GM23248 (cell line): ENCODE measurements at places on chromosomes 11 and 22. TPM values are rescaled to one million over a fixed set of nuclear protein-coding genes. Genes with fewer than 3 reads are reported as not detected.

Gene NRIP3
- 10.8 and 12.0 TPM in 2 replicates for total RNA-seq

Gene GAL3ST3
- not detected in 2 replicates for total RNA-seq

Gene PIK3IP1
- 8.3 and 16.1 TPM in 2 replicates for total RNA-seq

GRCh38 chr11:11467312-11467711 lies 114.3 kb upstream of the CSNK2A3 start:
- no peak for DNase-seq
- H3K4me1 ChIP-seq: no peaks in the 10 kb centered on the region
- no peak overlapping the region for H3K27ac ChIP-seq
- no peaks in the 10 kb centered on the region for H3K27me3 ChIP-seq

DNA sequence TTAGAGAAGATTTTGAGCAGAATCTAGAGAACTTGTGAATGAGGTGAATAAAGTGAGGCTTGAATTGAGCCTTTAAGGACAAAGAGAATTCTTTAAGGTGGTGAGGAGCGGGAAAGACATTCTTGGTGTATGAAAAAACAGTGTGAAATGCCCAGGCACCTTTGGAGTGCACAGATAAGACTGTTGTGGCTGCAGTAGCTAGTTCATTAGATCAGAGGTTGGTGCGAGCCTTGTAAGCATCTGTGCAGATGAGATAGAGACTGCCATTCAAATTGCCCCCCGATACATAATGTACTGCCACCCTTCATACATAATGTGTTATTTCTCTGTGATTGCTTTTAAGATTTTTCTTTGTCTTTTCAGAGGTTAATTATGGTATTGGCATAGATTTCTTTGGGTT lies 31.3 kb downstream of the ATXN10 start:
- no peak overlapping the region for H3K27ac ChIP-seq
- no peak overlapping the region for H3K4me3 ChIP-seq
- H3K4me1 ChIP-seq: peaks cover 1% of the 10 kb centered on the region; the same call in 1 of the 2 replicates
- H3K27me3 ChIP-seq: no peaks in the 10 kb centered on the region
- H3K36me3 ChIP-seq: peaks cover 63% of the 10 kb centered on the region

- H3K27me3 ChIP-seq: no peaks in the 10 kb centered on the region
- H3K36me3 ChIP-seq: peaks cover under 1% of the 10 kb centered on the region; the same call in 1 of the 2 replicates
- peak overlapping the region; percentile 80 for H3K27ac ChIP-seq
- peak overlapping the region; percentile 100 for H3K4me3 ChIP-seq
These were observed 1.6 kb downstream of the MAML2 start for GRCh38 chr11:96341211-96342013.

- peaks cover 16% of the 10 kb centered on the region; the same call in 1 of the 2 replicates for H3K4me1 ChIP-seq
- H3K36me3 ChIP-seq: peaks cover 7% of the 10 kb centered on the region; the same call in 1 of the 2 replicates
- no peak for DNase-seq
- no peak overlapping the region for H3K4me3 ChIP-seq
These were observed 75.8 kb downstream of the RAB30 start for GRCh38 chr11:82995754-82996398.

DNA sequence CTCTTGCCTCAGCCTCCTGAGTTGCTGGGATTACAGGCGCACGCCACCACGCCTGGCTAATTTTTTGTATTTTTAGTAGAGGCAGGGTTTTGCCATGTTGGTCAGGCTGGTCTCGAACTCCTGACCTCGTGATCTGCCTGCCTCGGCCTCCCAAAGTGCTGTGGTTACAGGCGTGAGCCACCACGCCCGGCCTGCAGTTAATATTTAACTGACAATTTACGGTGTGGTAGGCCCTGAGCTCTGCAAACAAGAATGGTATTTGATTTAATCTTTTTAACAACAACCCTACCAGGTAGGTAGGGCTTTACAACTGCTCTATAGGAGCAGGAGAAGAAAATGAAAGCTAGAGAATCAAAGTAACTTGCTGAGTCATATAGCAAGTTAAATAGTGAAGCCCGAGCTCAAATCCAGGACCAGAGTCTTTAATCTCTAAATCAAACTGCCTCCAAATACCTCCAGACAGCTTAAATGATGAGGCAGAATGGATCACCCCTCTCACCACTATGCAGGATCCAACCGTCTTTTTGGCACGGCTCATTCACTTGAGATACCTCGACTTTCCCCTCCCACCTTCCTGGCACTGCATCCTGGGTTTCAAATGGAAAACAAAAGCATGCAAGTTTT lies 9.4 kb downstream of the UEVLD start:
- H3K27me3 ChIP-seq: no peaks in the 10 kb centered on the region
- H3K4me1 ChIP-seq: no peaks in the 10 kb centered on the region
- H3K27ac ChIP-seq: no peak overlapping the region
- no peak overlapping the region for H3K4me3 ChIP-seq

GRCh38 chr22:35128637-35129036 lies 62.7 kb downstream of the ISX start:
- no peaks in the 10 kb centered on the region for H3K36me3 ChIP-seq
- no peaks in the 10 kb centered on the region for H3K27me3 ChIP-seq
- no peak overlapping the region for H3K4me3 ChIP-seq
- DNase-seq: no peak

GRCh38 chr11:80727315-80727714 lies 1286.5 kb upstream of the TENM4 start:
- H3K4me1 ChIP-seq: no peaks in the 10 kb centered on the region
- no peaks in the 10 kb centered on the region for H3K27me3 ChIP-seq
- no peaks in the 10 kb centered on the region for H3K36me3 ChIP-seq
- no peak overlapping the region for H3K4me3 ChIP-seq

GRCh38 chr11:126060757-126061171 lies 1.9 kb downstream of the CDON start:
- DNase-seq: no peak
- H3K27me3 ChIP-seq: peaks cover 23% of the 10 kb centered on the region
- H3K27ac ChIP-seq: no peak overlapping the region
- no peaks in the 10 kb centered on the region for H3K36me3 ChIP-seq
- H3K4me3 ChIP-seq: no peak overlapping the region
- no peaks in the 10 kb centered on the region for H3K4me1 ChIP-seq

GRCh38 chr11:9826390-9826789 lies 162.5 kb downstream of the SWAP70 start:
- DNase-seq: no peak
- no peak overlapping the region for H3K4me3 ChIP-seq
- H3K4me1 ChIP-seq: peaks cover 41% of the 10 kb centered on the region
- peaks cover 6% of the 10 kb centered on the region; the same call in 1 of the 2 replicates for H3K36me3 ChIP-seq

- no peak overlapping the region for H3K27ac ChIP-seq
- H3K36me3 ChIP-seq: no peaks in the 10 kb centered on the region
- DNase-seq: peak; percentile 50
- H3K4me1 ChIP-seq: peaks cover 68% of the 10 kb centered on the region
- no peaks in the 10 kb centered on the region for H3K27me3 ChIP-seq
These were observed 453.5 kb downstream of the MIAT start for GRCh38 chr22:27110665-27111451.

DNA sequence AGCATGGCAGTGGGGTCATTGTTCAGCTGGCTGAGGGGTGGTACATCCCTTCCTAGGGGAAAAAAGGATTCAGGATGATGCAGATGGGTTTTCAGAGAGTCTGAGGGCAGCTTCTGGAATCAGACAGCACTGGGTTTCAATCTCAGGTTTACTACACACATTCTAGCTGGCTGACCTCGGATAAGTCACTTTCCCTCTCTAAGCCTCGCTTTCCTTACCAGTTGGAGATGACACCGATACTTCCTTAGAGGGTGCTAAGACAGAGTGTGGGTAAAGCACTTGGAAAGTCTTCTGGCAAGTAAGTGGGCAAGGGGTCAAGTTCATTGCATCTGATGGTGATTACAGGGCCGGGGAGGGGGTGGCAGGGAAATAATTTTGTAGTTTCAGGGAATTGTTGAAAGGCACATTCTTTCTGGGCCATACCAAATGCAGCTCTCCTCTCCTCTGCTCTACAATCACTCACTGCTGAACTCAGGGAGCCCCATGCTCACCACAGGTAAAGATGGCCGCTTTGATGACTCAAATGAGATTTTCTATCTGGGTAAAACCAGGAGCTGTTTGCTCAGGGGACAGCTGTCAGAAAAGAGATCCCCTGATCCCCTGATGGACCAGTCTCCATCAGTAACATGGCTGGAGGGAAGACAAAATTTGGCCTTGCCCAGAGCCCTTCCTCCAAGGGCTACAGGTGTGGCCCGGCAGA lies 6.5 kb upstream of the MIAT start:
- H3K4me3 ChIP-seq: no peak overlapping the region
- DNase-seq: no peak
- H3K27ac ChIP-seq: no peak overlapping the region

DNA sequence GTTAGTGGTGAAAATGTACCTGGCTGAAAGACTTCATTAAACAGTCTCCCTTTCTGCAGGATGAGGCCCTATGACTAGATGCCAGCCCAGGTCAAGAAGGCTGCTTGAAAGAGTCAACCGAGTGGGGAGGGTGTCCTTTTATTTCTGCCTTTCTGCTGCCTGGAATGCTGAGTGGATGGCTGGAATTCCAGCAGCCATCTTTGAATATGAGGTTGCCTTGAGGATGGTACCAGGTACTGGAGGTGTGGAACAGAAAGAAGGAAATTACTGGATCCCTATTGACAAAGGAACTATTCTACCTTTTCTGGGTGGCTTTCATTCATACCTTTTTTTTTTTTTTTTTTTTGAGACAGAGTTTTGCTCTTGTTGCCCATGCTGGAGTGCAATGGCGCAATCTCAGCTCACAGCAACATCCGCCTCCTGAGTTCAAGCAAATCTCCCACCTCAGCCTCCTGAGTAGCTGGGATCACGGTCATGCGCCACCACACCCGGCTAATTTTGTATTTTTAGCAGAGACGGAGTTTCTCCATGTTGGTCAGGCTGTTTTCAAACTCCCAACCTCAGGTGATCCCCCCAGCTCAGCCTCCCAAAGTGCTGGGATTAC lies 107.3 kb downstream of the RPS6KA4 start:
- H3K27ac ChIP-seq: no peak overlapping the region
- no peaks in the 10 kb centered on the region for H3K4me1 ChIP-seq
- H3K27me3 ChIP-seq: peaks cover 34% of the 10 kb centered on the region
- DNase-seq: no peak

DNA sequence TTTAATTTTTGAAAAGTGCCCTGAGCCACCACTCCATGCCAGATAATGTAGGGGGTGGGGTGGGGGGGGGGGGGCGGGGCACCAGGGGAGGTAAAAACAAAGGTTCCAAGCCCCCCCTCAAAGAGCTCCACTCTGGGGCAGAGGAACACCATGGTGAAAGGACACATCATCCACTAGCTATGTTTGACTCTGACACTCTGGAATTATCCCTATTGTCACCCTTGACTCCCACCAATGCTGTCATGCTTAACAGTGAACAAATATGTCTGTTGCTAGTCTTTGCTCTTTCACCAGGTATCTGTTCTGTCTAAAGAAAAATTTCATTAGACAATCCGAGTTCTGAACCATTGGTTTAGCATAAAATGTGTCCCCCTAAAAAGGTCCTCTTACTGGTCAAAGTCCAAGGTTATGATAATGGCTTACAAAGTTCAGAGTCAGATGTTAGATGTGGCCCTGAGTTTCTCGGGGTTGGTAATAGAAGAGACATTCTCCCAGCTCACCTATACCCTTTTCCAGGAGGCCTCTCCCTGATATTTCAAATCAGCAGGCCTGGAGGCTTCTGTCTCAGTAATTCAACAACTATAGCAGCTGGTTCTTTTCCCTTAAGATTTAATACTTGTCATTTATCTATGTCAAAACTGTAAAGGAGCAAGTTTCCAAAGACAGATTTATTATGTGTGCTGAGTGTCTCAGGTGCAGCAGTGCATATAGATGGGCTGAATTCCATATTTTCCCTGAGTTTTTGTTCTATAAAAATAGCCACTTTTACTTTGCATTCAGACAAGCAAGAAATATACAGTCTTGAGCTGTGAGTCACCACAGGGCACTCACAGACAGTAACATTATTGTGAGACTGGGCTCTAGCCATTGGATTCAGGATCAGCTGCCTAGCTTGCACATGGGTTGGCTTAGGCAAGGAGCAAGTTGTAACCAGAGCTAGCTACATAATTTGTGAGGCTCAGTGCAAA lies 174.1 kb downstream of the CSNK2A3 start:
- peak overlapping the region; percentile 33 for H3K27ac ChIP-seq
- DNase-seq: peak; percentile 89

DNA sequence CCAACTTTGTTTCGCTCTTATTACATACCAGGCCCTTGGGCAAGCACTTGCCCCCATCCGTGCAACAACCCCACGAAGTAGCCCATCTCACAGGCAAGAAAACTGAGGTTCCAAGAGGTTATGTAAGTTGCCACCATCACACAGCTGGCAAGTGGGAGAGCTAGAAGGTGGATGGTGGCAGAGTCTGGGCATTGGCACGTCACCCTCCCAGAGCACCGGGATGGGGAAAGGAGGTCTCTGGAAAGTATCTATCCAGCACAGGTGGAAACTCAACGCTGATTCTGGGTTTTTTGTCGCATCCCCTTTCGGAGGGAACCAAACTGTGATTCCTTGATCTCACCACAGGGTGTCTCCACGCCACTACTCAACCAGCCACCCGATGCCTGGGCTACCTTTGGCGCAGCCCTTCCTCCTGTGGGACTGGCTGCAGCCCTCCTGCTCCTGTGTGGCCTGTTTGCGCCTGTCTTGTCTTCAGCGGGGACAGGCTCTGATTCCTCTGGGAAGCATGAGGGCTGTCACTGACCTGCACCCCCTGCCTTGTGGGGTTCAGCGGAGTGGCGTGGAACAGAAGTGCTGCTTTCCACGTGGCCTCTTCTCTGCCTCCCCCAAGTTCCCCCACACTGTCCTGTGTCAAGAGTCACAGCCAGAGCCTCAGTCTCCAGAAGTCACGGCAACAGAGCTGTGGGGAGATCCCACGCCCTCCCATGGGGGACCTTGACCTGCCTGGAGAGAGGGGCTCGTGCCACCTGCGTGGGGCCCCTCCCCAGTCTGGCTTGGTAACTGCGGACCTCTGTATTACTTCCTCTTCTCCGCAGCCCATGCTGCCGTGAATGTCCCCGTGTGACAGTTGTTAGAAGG lies 34.4 kb upstream of the TRIM29 start:
- no peak overlapping the region for H3K27ac ChIP-seq
- no peaks in the 10 kb centered on the region for H3K36me3 ChIP-seq
- peaks cover 6% of the 10 kb centered on the region; the same call in 1 of the 2 replicates for H3K27me3 ChIP-seq
- no peak overlapping the region for H3K4me3 ChIP-seq

DNA sequence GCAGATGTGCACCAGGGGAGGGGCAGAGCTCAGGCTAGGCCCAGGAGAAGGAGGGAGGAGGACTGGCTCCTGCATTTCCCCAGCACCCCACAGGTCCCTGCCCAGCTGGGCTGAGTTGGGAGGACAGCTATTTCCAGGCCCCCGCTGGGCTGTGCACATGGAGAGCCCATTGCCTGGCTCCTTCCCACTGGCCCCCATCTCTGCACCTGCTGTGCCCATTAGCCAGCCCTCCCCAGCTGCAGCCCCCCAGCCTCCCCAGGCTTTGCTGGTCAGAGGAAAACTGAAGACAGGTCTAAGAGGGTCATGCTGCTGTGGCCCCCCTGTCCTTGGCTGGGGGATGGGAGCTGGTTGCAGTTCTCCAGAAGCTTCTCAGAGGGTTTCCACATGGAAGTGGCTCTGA lies 81.8 kb upstream of the SHANK2 start:
- peaks cover 34% of the 10 kb centered on the region for H3K27me3 ChIP-seq
- DNase-seq: no peak
- no peaks in the 10 kb centered on the region for H3K36me3 ChIP-seq
- H3K27ac ChIP-seq: no peak overlapping the region

- H3K27ac ChIP-seq: no peak overlapping the region
- DNase-seq: no peak
- no peaks in the 10 kb centered on the region for H3K4me1 ChIP-seq
- H3K4me3 ChIP-seq: no peak overlapping the region
These were observed 38.7 kb upstream of the E2F8 start for GRCh38 chr11:19279451-19279850.
